ENCODE measurements at places on chromosomes 6 and 20.

- no peak for DNase-seq
These were observed 218.6 kb downstream of the DLL1 start for GRCh38 chr6:170072246-170072645.

DNA sequence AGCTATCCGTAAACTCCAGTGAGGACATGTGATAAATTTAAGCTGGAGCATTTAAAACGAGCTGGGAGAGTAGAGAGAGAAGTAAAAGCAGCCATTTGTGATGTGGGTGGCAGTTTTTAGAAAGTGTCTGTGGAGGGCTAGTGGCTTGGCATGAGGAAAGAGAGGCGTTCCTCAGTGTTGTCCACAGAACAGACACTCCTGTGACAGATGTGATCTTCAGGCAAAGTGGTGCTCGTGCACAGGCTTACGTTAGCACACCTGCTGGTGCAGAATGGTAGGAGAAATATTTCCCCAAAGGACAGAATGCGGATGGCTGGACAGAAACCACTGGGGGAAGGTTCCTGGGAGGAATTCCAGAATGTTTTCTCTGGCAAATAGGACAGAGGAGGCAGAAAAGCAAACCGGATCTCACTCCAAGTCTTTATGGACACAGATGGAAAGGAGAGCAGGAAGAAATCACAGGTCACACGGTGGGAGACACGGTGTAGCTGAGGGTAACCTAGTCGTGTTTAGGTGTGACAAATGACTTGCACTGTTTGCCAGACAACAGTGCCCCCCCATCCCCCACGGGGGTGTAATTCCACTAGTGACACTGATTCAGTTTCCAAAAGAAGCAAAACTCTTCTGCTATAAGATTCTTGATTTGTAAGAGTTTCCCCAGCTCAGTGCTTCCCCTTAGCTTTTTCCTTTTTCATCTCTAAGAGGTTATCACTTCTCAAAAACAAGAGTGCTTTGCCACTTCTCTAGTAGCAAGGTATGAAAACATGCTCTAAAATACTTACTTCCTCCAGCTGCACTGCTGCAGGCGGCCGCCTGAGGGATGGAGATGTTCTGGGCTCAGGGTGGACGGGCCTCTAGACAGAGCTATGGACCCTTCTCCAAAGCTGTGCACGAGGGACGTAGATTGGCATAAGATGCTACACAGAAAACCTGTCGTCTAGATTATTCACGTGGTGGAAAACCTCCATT is 293.2 kb downstream of the QKI start:
- no peak for DNase-seq

GRCh38 chr6:146700078-146700686 is 101.4 kb downstream of the ADGB start:
- DNase-seq = no peak

GRCh38 chr20:32537657-32538525 is 47.2 kb downstream of the NOL4L start:
- no peak for DNase-seq

DNA sequence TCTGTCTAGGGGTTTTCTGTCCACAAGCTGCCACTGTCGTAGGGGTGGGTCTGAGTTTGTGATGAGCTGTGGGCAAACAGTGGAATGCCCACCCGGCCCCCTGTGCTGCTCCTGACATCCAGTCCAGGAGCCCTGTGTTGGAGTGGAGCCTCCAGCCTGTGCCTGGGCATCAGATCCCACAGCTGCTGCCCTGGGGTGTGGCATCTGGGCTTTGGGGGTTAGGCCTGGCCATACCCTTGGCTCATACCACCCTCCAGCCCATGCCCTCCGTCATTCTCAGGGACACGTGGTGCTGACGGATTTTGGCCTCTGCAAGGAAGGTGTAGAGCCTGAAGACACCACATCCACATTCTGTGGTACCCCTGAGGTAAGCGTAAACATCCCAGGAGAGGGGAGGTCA is 12.9 kb downstream of the SGK2 start:
- DNase-seq = no peak

DNA sequence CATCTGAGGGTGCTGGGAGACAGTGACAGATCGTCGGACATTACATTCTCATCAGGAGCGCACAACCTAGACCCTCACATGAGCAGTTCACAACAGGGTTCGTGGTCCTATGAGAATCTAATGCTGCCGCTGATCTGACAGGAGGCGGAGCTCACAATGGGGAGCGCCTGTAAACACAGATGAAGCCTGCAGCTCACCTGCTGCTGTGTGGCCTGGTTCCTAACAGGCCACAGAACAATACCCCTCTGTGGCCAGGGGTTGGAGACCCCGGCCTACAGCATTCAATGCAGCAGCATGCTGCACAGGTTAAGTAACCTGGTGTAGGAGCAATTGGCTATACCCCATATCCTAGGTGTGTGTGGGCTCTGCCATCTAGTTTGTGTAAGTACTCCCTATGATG is 19.5 kb downstream of the ANKRD60 start:
- DNase-seq = no peak

GRCh38 chr6:56992703-56993102 is 37.8 kb downstream of the BEND6 start:
- no peak for DNase-seq

DNA sequence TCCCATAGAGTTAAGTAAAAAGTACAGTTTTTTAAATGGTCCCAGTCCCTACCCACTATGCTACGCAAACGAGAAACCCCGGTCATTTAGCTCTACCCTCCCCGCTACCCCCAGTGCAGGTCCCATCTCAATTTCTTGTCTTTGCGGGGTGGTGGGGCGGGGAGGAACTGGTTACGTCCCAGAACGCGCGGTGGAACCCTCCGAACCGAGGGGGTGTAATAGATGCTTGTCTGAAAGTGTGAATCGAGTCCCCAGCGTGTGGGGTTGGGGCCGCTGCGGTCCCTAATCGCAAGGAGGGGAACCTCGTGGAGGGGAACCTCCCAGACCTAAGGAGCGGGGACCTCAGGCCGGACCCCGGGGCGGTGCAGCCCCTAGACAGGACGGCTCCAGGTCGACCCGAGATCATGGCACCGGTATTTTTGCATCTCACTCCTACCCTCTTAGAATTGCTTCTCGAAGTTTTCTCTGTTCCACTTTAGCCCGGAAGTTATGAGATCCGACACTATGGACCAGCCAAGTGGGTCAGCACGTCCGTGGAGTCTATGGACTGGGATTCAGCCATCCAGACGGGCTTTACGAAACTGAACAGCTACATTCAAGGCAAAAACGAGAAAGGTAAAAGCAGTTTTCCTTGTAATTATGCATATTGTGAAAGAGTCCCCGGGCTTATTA is 779 bp downstream of the HEBP2 start:
- no peak for DNase-seq

GRCh38 chr20:1800180-1800579 is 95.0 kb upstream of the SIRPA start:
- DNase-seq = no peak

DNA sequence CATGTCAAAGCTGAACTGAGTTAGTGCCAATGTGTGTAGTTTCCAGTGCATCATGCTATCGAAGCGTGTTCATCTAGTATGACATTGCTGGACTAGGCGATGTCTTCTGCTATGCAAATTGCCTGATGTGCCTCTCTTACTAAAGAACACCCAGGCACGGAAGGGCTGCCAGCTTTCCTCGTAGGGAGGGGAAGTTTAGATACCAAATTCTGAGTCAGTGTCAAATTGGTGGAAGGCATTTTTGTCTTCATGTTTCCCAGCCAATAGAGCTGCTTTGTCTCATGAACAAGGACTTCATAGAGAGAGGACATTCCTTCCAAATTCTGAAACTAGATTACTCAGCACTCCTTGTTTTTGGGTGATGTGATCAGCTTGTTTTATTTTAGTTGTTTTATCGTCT is 320.1 kb downstream of the BTBD3 start:
- no peak for DNase-seq

DNA sequence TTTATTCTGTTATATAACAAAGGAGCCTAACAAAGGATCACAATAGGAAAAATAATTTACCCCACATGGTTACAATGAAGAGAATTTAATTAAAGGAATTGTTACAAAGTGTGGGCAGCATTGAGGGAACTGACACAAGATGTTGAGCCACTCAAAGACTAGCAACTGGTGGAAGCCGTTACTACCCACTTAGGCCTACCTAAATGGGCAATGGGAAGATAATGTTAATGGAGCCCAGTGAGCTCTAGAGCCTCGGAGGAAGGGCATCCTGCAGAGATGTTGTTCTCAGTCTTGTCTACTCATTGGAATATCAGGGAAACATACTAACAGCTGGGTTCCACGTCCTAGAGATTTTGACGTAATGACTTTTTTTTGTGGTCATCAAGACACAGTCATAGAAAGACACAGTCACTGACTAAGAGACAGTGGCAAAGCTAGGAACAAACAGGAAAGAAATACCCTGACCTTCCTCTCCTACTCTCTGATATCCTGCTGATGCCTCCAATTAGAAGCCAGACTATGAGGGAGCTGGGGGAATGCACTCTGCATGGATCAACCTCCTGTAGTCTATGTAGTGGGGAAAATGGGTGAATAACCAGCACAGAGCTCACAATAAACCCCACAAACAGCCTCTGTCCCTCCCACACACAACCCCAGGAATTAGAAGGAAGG is 523.8 kb upstream of the FLRT3 start:
- DNase-seq = no peak

GRCh38 chr6:28003059-28003458 is 46.0 kb downstream of the OR2B6 start:
- DNase-seq = no peak

DNA sequence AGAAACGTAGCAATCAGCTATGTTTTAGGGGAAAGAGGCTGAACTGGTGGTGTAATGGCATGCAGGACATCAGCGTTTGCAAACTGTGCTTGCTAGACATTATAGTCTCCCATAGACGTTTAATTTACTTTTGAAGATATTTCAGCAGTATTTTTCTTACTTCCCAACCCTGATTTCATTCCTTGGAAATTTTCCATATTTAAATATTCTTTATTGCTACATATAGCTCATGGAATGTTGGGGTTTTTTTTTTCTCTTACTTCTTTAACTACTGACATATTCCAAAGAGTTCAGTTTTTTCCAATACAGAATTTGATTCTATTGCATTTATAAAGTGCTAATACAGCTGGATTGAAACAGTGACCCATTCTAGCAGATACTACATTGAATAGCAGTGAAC is 694.4 kb upstream of the CITED2 start:
- no peak for DNase-seq

DNA sequence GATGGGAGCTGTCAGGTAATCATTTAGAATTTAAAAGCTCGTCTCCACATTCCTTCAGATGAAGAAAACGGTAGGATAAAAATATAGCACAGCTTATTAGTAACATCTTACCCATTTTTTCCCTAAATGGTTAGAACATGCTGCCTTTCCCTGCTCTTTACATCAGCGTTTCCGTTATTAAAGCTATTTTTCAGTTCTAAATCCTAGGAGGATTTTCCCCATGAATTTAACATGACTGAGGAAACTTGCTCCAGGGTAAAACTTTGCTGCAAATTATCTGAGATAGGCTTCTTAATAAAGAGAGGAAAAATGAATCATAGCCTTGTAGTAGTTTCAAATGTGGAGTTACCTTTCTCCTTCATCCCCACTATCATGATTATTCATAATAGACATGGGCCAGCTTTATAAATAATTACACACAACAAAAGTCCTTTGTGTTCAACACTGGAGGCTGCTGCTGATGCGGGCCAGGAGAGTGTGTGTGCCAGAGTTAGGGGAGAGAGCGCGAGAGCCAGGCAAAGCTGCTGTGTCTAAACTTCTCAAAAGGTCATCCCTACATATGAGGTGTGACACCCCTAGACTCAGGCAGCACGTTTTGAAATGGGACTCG is 24.4 kb downstream of the MYLIP start:
- DNase-seq = no peak

DNA sequence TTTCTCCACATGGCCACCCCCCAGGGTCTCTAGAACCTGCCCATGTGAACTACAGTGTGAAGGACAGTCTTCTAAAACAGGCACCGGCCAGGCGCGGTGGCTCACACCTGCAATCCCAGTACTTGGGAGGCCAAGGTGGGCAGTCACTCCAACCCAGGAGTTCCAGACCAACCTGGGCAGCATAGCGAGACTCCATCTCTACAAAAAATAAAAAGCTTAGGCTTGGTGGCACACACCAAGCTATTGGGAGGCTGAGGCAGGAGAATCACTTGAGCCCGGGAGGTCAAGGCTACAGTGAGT is 13.7 kb downstream of the ACSS1 start:
- no peak for DNase-seq

DNA sequence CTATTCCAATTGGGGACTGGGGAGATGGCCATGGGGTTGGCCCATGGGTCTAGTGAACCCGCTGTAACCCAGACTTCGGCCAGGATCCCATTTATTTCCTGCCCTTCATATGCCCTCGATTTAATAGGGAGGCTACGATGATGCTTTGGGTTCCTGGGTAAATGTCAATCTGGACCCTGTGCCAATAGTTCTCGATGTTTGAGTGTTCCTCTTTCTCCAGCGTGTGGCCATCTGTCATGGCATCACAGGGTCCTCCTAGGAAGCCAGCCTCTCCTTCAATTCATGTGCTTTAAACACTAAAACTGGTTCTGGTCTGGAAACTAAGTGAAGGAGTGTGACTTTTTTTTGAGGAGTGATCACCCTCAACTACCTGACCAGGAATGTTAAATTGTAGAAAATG is 28.7 kb upstream of the ELMO2 start:
- no peak for DNase-seq

GRCh38 chr20:35575958-35576357 is 34.1 kb downstream of the ERGIC3 start:
- DNase-seq = no peak

DNA sequence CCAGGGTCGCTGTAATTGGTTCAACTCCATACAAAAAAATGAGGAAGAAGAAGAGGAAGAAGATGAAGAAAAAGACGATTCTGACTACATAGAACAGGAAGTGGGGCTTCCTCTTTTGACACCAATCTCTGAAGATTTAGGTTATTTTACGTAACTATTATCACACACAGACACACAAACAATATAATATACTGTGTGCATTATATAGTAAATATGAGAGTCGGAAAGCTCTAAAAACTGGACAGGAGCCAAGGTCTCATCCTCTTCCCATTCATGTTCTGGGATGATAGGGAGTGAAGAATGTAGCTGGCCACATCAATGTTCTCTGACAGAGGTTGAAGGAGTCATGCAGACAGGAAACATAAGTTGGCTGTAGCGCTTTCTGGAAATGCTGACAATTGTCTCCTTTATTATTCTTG is 13.3 kb downstream of the RSPH4A start:
- no peak for DNase-seq

- no peak for DNase-seq
These were observed 371 bp downstream of the HMGN4 start for GRCh38 chr6:26538572-26538902.

DNA sequence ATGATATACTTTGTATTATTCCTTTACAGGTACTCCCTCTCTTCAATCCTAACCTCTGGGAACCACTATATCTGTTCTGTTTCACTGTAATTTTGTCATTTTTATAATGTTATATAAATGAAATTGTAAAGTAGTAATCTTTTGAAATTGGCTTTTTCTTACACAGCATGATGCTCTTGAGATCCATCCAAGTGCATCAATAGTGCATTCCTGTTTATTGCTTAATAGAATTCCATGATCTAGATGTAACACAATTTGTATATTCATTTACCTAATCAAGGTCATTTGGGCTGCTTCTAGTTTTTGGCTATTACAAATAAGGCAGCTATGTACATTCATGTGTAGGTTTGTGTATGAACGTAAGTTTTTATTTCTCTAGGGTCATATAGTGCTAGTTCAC is 174.6 kb downstream of the KHDC1L start:
- no peak for DNase-seq

Measured in stimulated activated CD8-positive, alpha-beta memory T cell treated with anti-CD3 and anti-CD28 coated beads, Interleukin-4, amount 100 ng/mL, for 1 hour (primary cell).